ENCODE measurements at places on chromosomes 4 and X. TPM values are rescaled to one million over a fixed set of nuclear protein-coding genes. Genes with fewer than 3 reads are reported as not detected.

- no peak for DNase-seq
Observed at GRCh38 chrX:20399728-20400414, 133.2 kb upstream of the RPS6KA3 start.

DNA sequence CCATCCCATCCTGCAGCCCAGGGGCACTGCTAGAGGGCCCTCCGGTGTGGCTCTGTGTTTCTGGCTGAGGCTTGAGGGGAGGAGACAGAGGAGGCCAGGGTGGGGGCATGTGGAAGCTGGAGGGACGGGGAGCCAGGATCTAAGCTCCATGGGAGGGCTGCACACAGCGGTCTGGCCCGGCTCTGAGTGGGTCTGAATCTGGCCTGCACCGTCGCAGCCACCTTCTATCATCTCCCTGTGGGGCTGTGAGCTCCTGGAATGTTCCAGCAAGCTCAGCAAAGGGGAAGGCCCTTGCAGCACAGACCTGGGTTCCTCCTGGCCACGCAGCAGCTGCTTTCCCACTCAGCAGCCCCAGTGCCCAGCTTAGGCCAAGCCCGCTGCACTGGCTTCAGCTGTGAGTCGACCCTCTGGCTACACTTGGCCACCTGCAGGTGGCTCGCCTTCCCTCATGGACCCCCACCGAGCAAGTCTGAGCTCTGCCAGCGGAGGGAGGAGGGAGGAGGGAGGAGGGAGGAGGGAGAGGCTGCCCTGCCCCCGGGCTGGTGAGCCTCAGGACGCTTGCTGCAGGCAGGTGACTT is 5.3 kb downstream of the NKX1-1 start:
- peak; percentile 87 for DNase-seq

GRCh38 chrX:10393899-10394298 is 226.5 kb downstream of the MID1 start:
- no peak for DNase-seq

DNA sequence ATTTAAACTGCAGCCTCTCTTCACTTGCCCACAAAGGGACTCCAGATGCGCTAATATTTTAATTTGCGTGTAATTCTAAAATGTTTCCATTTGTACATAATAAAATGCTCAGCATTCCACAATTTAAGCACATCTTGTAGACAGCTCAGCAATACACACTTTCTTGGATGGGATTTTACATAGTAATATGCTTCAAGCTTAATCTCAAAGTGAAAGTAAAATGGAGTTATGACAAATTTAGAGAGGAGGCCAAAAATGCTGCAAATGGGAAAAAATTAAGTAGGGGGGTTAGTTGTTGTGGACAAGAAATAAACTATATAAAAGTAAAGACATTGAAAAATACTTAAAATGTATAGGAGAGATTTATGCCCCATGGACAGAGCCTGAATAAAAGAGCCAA is 149.1 kb downstream of the FBXO8 start:
- DNase-seq: no peak

- no peak for DNase-seq
Observed at GRCh38 chr4:117626664-117627063, 407.6 kb upstream of the NDST3 start.

GRCh38 chrX:87664381-87664780 is 146.8 kb downstream of the KLHL4 start:
- DNase-seq: peak; percentile 34

GRCh38 chr4:41443340-41444079 is 94.4 kb upstream of the LIMCH1 start:
- no peak for DNase-seq

DNA sequence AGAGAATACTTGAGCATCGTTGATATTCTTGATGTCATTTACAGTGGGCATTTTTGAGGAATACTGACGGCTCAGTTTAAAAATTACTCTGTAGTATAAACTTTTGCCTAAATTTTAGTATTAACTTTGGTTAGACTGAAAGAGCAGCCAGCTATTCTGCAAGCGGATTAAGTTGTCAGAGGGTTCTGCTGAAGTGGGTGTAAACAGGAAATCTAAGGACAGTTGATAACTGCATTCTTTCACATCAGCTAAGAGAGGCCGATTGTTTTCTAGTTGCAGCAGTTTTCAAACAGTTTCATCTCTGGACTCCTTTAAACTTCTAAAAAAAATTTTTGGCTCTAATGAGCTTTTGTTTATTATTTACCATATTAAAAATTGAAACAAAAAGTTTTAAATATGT is 149.6 kb downstream of the RAPGEF2 start:
- no peak for DNase-seq

Gene PCDH11X
- total RNA-seq: under 0.01 TPM

Gene OTC
- total RNA-seq: not detected

Gene WAS
- total RNA-seq: 0.36 TPM

Gene SNCA
- 0.29 TPM for total RNA-seq

Gene SPATA4
- 0.72 TPM for total RNA-seq

Gene FAM47A
- not detected for total RNA-seq

Gene TGIF2LX
- total RNA-seq: not detected

Gene ATP11C
- total RNA-seq: 63.1 TPM

Gene BANK1
- 1.8 TPM for total RNA-seq

Data from osteoblast (primary cell).